ENCODE measurements at places on chromosomes 6 and 20.

DNA sequence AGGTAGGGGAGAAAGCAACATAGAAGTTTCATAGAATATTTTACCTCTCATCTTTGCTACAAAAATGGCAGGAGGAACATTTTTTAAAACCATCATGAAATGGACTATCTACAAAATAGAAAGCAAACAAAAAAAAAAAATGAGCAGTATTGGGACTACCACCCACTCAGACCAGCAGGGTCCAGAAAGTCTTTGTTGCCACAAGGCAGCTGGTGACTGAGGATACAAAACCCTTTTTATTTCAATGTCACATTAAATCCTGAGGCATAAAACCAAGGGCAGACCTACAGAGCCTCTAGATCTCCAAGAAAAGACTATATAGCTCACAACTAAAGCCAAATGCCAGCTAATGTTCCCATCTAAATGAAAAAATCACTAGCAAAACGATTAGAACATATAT is 282.2 kb downstream of the PTPRK start:
- DNase-seq = no peak

DNA sequence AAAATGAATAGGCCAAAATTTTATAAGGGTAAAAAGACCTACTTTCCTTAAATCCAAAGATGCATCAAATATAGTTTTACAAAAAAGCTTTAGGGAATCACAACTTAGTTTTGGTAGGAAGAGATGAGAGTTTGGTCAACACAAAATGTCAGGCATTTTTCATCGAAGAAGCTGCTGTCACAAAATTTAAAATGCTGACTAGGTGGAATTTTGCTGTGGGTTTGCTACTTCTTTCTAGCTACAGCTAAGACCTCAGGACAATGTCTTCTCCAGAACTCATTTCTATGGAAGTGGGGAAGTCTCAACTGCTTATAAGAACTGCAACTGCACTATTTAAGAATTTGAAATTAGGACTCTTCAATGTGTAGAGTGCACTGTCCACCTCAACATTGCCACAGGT is 351.1 kb downstream of the HAO1 start:
- no peak for DNase-seq

GRCh38 chr20:18978311-18978710 is 164.7 kb downstream of the SCP2D1 start:
- no peak for DNase-seq

GRCh38 chr20:8356806-8357205 is 224.7 kb downstream of the PLCB1 start:
- no peak for DNase-seq

- no peak for DNase-seq
Measured at GRCh38 chr6:157649311-157650260, 173.5 kb upstream of the SNX9 start.

DNA sequence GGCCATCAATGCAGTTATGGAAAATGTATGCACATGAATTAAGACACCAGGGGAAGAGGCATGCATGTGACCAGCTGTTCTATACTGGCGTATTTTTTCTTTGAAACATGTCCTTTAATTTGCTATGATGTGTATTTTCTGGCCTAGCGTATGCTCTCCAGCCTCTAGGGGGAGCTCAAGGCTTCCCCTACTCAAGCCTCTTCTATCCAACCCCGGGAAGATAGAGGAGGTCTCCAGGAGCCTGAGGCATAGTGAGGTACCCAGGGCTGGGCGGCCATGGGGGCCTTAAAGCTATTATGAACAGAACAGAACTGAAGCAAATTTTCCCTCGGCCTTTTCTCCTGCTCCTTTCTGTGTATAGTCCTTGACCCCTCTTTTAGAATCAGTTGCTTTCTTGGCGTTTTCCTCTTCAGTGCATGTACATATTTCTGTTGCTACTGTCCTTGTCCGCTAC is 528.9 kb downstream of the MAFB start:
- DNase-seq = no peak

GRCh38 chr20:22623211-22623610 is 38.8 kb upstream of the FOXA2 start:
- no peak for DNase-seq

GRCh38 chr6:14313248-14313647 is 195.7 kb downstream of the CD83 start:
- DNase-seq = no peak

DNA sequence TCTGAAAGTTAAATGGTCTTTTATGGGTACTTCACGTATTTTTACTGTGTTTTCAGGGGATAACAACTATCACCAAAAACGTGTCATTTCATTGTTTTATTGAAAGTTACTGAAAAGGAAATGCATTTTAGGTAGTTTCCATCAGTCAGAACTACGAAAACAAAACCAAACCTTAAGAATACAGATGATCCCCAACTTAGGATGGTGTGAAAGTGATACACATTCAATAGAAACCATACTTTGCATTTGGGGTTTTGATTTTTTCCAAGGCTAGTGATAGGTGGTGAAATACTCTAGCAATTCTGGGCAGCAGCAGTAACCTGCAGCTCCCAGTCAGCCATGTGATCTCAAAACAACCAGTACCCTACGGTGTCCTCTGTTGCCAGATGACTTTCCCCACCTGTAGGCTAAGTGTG is 25.9 kb upstream of the EFHC1 start:
- no peak for DNase-seq

DNA sequence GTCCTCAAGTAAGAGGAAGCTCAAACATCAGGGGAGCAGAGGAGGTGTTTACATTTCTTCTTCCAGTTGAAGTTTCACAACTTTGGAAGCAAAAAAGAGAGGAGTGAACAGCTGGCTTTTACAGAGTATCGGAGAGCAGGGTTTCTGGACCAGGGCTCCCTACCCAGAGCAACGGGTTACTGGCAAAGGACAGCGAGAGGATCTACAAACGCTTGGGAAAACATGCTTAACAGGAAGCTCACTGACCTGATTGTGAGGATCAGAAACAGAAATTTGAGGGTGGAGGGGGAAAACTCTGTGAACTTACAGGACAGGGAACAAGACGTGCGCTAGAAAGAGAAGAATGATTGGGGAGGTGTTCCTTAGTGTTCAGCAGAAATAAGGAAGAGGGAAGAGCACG is 85.7 kb upstream of the TAB2 start:
- no peak for DNase-seq

GRCh38 chr20:1900321-1900801 is 5.2 kb downstream of the SIRPA start:
- DNase-seq = no peak

- DNase-seq = no peak
Measured at GRCh38 chr20:24657878-24658620, 188.6 kb downstream of the SYNDIG1 start.

- no peak for DNase-seq
Measured at GRCh38 chr6:94361304-94362060, 942.1 kb upstream of the EPHA7 start.

- DNase-seq = no peak
Measured at GRCh38 chr20:36932476-36933426, 18.8 kb downstream of the SAMHD1 start.

GRCh38 chr6:138405816-138406413 is 1.9 kb downstream of the HEBP2 start:
- no peak for DNase-seq

DNA sequence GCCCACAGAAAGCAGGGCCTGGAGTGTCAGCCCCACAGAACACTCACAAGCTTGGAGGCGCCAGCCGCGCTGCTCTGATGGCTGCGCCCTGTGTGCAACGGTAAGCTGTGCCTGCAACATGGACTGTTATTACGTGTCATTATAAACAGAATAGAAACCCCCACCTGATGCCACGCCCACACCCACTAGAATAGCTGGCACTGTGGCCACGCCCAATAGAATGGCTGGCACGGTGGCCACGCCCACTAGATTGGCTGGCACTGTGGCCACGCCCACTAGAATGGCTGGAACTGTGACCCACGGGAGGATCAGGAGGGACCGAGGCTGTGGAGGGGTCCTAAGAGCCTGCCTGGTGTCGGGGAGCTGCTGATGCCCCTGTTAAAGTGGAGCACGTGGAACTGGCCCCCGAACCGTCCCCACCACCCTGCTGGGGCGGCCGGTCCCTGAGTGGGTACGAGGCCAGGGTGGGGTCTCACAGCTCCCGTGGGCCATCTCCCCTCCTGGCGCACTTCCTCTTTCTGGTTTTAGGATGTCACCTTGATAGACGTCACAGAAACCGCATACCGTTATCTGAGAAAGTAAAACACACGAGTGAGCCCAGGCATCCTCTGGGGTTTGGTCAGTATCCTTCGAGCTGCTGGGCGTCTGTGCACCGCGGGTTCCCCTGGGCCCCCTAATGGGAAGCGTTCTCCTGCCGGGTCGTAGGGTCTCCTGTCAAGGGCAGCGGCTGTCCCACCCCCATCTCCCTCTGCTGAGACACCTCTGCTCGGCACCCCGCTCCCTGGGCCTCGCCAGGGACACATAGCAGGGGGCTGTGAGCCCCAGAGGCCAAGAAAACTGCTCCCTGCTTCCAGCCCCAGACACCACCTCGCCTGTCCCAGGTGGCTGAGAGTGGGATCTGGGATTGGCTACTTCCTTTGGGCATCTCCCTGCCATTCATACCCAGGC is 25.4 kb downstream of the SLC17A9 start:
- peak; percentile 71 for DNase-seq

GRCh38 chr6:83976037-83976755 is 57.4 kb upstream of the MRAP2 start:
- DNase-seq = no peak

- DNase-seq = no peak
Measured at GRCh38 chr20:56582542-56582941, 46.6 kb upstream of the TFAP2C start.

GRCh38 chr6:31355583-31355948 is 1.4 kb downstream of the HLA-B start:
- no peak for DNase-seq

All from activated CD4-positive, alpha-beta T cell treated with anti-CD3 and anti-CD28 coated beads for 1 hour (primary cell).